ENCODE measurements at places on chromosomes 6 and 20.

DNA sequence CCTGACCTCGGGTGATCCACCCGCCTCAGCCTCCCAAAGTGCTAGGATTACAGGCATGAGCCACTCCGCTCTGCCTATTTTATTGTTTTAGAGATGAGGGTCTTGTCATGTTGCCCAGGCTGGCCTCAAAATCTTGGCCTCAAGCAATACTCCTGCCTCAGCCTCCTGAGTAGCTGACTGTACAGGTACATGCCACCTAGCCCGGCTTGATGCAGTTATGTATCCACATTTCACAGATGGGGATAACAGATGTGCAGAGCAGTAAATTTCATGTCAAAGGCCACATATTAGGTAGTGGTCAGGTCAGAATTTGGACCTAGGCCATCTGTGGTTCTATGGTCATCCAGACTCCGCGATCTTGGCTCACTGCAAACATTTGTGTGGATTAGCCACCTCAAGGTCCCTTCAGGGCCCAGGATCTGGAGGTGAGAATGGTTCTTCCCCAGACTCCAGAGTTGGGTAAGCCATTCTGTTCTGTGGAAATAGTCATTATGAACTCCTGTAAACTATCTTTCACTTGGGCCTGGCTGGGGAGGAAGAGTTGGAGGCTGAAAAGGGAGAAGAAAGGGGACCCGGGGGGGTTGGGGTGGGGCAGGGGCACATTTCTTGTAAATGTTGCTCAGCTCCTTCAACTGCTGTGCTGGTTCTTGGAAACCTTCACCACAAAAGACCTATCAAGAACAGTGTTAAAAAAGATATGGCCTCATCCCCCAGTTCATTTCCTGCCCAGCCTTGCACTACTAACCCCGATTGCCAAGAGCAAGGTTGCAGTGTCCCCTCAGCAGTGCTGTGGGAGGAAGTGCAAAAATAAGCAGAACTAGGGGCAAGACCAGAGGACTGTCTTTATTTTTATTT lies 13.0 kb downstream of the PIM1 start:
- no peak for DNase-seq

GRCh38 chr6:37920667-37921066 lies 101.1 kb downstream of the ZFAND3 start:
- DNase-seq, result no peak

- DNase-seq, result no peak
Measured at GRCh38 chr20:37535443-37536132, 7.9 kb upstream of the BLCAP start.

GRCh38 chr20:5074232-5074674 lies 45.5 kb downstream of the PCNA start:
- no peak for DNase-seq

- DNase-seq, result no peak
Measured at GRCh38 chr20:13142143-13142542, 78.9 kb upstream of the ISM1 start.

- no peak for DNase-seq
Measured at GRCh38 chr20:13101276-13101675, 92.5 kb downstream of the SPTLC3 start.

DNA sequence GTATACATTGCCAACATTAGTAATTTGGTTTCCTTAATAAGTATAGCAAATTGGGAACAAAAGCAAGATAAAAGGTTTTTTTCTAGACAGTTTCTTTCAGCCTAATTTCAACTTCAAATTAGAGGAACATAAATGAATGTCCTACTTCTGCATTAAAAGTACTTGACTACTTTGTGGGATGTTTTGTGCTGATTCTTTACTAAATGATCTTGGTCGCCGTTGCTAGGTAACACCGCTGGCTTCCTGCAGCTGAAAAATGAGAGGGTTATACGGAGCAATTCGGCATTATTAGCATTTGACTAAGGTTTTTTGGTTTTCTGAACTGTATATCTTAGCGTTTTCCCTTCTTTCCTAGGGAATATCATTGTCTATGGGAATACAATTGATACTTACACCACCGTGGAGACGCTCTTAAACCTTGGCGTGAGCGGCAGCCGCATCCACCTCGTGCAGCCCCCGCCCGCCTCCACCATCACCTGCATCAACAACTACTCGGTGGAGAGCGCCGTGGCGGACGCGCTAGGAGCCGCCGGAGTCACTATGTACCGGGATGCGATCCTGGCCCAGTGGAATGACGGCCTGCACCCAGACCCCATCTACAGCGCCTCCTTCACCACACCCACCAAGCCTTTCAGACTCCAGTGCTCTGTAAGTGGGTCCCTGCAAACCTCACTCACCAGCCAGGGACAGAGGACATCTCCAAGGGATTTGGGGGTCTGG lies 90.9 kb upstream of the INSM1 start:
- no peak for DNase-seq

DNA sequence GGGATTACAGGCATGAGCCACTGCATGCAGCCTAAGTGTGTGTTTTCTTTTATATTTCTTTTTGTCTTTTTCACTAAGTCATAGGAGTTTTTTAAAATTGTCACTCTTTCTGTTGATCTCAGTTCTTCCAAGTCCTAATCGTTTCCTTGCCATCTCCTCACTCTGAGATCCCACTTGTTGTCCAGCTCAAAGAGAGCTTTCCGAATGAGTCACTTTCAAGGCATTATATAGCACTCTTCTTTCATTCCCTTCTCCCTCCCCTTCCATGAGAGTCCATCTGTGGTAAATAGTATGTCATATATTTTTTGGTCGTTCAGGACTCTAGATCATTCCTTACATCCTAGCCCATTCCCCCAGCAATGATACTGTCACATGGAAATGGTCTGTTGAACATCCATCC lies 4.3 kb downstream of the VAPB start:
- DNase-seq, result no peak

DNA sequence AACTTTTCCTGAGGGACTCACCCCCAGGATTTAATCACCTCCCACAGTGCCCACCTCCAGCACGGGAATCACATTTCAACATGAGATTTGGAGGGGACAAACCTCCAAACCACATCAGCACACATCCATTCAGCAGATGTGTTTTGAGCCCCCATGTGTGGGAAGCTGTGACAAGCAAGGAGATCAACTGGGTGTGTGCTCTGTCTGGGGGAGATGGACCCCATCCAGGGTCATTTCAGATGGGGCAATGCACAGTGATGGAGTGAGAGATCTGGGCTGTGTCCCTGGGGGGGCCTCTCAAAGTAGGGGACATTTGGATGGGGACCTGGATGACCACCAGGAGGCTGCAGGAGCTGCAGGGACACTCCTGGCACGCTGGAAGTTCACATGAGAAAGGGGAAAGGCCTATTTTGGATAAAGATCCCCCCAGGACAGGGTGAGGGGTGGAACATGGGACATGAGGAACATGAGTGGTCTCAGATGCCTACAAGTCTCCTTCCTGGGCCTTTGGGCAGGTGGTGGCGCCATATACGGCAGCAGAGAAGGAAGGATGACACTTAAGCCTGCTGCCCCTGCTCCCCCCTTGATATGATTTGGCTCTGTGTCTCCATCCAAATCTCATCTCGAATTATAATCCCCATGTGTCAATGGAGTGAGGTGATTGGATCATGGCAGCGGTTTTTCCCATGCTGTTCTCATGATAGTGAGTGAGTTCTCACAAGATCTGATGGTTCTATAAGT lies 49.6 kb downstream of the SLC2A10 start:
- no peak for DNase-seq

GRCh38 chr20:15339264-15339663 lies 1001.9 kb upstream of the FLRT3 start:
- DNase-seq, result no peak

DNA sequence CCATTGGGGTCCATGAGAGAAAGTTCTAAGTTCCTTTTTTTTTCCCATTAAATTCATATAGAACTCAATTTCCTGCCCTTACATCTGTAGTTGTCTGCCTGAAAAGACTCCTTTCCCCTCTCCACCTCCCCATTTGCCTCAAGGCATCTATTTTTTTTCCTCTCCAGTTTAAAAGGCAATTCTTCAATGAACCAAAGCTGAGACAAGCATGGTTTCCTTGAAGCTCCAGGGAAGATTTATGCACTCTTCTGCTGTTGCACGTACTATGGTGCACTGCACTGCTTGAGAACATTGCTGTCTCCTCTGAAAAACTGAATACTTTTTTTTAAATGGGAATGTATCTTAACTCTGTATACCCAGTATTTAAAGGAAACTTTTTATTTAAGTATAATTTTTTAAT lies 465.2 kb downstream of the CD83 start:
- no peak for DNase-seq

- DNase-seq, result no peak
Measured at GRCh38 chr6:165889636-165890403, 226.8 kb upstream of the PDE10A start.

GRCh38 chr20:51125780-51126179 lies 102.9 kb upstream of the KCNG1 start:
- no peak for DNase-seq

- no peak for DNase-seq
Measured at GRCh38 chr6:31900917-31901414, 920 bp downstream of the ZBTB12 start.

DNA sequence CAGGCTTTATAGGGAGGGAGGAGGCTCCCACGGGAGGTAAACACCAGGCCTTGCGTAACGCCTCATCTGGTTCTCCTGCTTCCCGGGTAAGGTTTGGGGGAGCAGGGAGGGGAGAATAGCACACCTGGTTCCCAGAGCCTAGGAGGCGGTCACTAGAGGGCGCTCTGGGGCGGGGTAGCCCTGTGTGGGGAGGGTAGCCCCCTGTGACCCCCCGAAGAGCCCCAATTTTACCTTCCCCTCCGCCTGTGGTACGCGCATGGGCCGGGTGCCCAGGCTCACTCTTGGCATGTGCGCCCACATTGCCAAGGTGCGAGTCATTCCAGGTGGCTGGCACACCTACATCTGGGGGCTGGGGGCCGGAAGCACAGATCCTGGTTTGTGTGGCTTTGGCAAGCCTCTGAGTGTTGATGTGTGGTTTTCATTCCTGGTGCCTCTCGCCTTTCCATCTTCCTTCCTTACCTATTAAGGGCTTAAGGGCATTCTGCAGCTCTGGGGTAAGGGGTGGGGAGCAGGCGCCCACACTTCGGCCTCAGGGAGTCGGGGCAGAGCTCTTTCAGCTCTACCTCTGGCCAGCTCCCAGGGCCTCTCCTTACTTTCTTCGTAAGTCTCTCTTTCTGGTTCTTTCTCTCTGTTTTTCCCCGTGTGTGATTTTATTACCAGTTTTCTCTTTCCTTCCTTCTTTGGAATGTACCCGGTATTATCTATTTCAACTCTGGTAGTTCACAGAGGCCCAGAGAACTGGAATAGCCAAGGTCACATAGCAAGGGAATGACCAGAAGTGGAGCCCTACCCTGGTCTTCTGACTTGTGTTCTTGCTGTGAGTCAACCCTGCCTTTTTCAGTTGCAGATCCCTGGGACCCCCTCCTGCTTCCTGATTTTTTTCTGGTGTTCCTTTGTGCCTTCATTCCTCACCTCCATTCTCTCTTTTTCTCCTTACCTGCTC lies 492 bp upstream of the RNF39 start:
- DNase-seq, result no peak

DNA sequence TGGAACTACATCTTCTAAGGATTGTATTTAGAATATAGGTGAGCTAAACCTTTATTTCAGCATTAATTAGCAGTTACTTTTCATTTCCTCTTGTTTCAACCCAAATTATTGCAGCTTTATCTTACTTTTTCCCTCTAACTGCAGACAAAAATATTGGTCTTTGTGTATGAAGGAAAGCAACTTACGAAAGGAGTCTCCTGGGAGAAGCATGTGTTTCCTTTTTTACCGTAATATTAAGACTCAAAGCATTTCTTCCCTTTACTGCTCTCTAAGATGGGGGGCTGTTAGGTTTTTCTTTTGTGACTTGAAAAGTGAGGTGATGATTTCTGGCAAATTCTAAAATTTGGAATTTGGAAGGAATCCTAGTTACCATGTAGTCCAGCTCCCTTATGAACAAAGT lies 111.0 kb downstream of the TCP11 start:
- DNase-seq, result no peak

- no peak for DNase-seq
Measured at GRCh38 chr20:93641-94040, 6.2 kb downstream of the DEFB125 start.

DNA sequence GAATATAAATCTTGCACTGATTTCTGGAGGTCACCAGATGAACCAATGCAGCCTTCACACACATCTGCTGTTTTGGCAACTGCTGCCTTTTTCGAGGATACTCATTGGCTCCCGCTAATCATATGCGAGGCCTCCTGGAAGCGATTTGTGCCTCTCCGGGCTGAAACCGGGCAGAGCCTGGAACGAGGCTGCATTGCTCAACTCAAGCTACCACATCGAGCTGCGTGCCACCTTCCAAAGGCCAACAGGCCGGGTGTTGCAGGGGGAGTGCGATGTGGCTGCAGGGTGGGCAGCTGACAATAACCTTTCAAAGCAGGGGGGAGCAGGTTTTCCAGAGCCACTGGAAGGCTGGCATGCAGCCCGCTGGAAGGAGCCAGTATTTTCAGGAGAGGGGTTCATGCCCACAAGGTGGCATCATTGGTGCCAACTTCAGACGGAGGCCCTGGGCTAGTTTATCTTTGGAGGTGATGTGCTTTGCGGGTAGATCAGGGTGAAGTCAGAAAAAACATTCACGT lies 122.6 kb upstream of the IFNGR1 start:
- peak; percentile 29 for DNase-seq

GRCh38 chr6:108721286-108721685 lies 126.9 kb upstream of the ARMC2 start:
- no peak for DNase-seq

DNA sequence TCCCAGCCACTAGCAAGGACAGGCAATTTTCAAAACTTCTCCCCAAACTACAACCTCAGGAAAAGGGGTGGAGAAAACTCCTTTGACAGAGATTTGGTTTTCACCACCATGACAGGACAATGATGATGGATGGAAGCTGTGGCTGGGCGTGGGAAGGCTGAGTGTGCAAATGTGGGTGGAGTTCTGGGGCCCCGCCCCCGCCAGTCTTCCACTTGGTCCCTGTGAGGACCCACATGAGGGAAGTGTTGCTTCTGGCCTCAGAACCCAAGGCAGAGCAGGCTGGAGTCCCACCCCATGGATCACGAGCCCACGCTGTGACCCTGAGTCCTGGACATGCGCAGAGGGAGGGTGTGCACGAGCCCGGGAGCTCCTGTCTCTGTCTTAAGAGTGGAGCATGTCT lies 21.5 kb upstream of the MRGBP start:
- no peak for DNase-seq
